ENCODE measurements at places on chromosomes 2 and 18. TPM values are rescaled to one million over a fixed set of nuclear protein-coding genes. Genes with fewer than 3 reads are reported as not detected.

GRCh38 chr18:48929941-48930713, 20.6 kb downstream of the SMAD7 start:
- H3K4me1 ChIP-seq, result peaks cover 98% of the 10 kb centered on the region
- H3K27me3 ChIP-seq, result no peaks in the 10 kb centered on the region
- peak overlapping the region; percentile 44 for H3K4me3 ChIP-seq
- H3K27ac ChIP-seq, result peak overlapping the region; percentile 89

GRCh38 chr2:70962885-70963878, 15.2 kb upstream of the ANKRD53 start:
- no peaks in the 10 kb centered on the region for H3K36me3 ChIP-seq
- H3K4me1 ChIP-seq, result peaks cover 9% of the 10 kb centered on the region
- DNase-seq, result no peak
- H3K4me3 ChIP-seq, result no peak overlapping the region
- no peak overlapping the region for H3K27ac ChIP-seq
- no peaks in the 10 kb centered on the region for H3K27me3 ChIP-seq

DNA sequence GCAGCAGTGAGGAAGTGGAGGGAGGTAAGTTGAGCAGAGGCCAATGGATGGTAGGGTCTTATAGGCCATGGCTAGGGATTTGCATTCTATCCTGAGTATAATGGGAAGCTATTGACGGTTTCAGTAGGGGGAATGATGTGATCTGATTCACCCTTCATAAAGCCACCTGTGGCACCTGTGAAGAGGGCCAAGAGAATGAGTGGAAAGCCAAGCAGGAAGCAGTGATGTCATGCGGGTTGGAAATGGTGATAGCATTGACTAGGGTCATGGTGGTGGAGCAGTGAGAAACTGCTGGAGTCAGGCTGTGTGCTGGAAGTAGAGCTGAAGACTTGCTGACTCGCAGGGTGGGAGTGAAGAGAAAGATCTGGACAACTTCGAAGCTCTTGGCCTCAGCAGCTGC, 111.7 kb downstream of the MARCHF4 start:
- no peaks in the 10 kb centered on the region for H3K36me3 ChIP-seq
- no peak for DNase-seq
- H3K27me3 ChIP-seq, result peaks cover 4% of the 10 kb centered on the region
- no peaks in the 10 kb centered on the region for H3K4me1 ChIP-seq

The C2orf74 gene
- 13.8 TPM for total RNA-seq

The PARD3B gene
- 1.2 TPM for total RNA-seq

Measured in HepG2 (cell line).